ENCODE measurements at places on chromosomes 12 and 14. TPM values are rescaled to one million over a fixed set of nuclear protein-coding genes. Genes with fewer than 3 reads are reported as not detected.

JPH4 gene
- 8.9 TPM for polyA plus RNA-seq

C1QL4 gene
- polyA plus RNA-seq = 1.2 TPM

DPF3 gene
- 5.3 TPM for polyA plus RNA-seq

HOXC12 gene
- not detected for polyA plus RNA-seq

UNC119B gene
- polyA plus RNA-seq = 82.4 TPM

DNA sequence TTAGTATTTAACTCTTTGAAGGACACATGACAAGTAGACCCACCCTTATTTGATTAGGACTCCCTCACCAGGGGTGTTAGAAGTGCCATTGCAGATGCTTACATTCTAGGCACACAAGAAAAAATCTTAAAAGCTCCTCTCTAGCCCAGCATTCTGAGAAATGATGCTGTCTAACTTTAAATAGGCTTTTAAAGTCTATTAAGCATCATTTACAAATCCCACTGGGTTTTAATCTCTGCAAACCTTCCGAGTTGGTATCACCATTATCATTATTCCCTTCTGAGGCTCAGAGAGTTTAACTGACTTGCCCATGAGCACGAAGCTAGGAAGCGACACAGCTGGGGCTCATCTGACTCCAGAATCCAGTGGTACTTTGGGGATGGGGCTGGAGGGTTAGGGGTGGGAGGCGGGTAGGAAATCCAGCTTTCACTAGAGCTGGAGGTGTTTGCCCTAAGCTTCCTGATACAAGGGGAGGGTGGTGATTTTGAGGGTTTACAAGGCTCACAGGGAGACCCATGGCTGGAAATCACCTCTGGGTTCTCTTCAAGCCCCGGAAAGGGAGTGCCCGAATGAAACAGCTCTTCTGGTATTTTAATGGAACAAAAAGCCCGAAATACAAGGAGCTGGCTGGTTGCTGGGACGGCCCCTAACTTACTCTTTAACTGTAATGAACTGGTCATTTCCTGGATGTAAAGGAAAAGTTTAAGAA lies 109.2 kb upstream of the FUT8 start:
- no peak for DNase-seq

DNA sequence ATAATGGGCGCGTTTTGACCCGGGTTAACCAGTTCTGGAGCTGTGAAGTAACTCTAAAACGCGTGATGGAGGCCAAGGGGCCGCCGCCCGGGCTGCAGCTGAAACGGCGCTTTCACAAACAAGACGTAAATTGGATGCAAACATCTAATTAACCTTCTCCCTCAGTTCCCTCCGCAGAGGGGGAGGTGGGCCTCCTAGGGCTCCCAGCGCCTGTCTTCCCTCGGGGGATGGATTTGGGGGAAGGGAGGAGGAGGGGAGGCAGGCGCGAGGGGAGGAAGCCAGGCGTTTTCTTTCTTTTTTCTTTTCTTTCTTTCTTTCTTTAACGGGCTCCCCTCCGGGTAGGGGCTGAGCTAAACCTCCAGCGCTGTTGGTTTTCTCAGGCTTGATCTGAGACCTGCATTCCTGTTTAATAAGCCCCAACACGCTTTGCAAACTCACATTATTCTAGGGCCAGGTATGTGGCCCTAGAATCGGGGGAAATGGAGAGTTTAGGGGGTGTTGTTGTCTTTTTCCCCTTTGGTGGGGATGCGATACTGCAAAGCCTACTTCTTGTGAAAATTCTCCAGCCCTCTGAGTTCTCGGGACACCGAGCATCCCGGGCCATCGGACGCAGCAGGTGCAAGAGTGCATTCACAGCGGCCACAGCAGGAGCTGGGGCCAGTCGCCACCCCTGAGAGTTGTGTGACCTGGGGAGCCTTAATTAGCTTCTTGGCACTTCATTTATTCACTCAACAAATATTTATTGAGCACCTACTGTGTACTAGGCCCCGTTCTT lies 43.6 kb upstream of the LHX5 start:
- no peak for DNase-seq

GRCh38 chr12:93766796-93767523 lies 89.8 kb downstream of the CRADD start:
- DNase-seq = peak; percentile 57

DNA sequence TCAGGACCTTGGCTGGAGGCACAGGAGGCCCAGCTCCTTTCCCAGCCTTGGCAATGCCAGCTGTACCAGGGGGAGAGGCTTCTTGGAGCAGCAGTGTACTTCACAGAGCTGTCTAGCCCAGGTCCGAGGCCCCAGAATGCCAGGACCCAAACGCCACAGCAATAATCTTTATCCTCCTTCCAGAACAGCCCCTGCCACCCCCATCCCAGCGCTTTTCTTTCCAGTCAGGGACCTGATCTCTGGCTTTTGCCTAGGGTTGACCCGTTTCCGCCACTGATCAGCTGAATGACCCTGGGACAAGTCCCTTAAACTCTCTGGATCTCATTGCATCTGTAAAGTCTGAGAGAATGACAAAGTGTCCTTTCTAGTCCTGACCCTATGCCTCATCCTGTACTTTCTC lies 5.1 kb downstream of the LAG3 start:
- DNase-seq = no peak

All from left kidney (tissue), 8 donors.